Spleen (tissue), 13 donors: ENCODE measurements at places on chromosomes 3 and 15. TPM values are rescaled to one million over a fixed set of nuclear protein-coding genes. Genes with fewer than 3 reads are reported as not detected.

GRCh38 chr3:182738583-182739411 is 54.5 kb upstream of the ATP11B start:
- H3K27ac ChIP-seq: no peak overlapping the region
- H3K4me3 ChIP-seq: no peak overlapping the region
- DNase-seq: no peak
- H3K4me1 ChIP-seq: no peaks in the 10 kb centered on the region

DNA sequence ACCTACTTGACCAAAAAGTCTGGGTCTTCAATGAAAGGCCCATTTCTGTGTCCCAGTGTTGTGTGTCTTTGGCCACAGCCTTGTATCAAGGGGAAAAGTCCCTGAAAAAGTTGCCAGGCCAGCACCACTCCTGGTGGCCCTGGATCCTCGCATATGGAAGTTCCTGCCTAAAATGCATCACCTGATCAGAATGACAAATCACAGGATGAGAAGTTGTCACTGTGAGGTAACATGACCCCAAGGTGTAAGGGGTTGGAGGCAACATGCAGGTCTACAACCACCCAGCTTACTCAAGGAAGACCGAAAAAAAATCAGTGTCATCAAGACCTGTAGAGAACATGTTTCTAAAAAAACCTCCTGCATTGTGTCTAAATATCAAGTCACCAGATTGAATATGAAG is 25.6 kb downstream of the PARP15 start:
- H3K36me3 ChIP-seq: no peaks in the 10 kb centered on the region
- H3K4me1 ChIP-seq: no peaks in the 10 kb centered on the region
- no peak overlapping the region for H3K27ac ChIP-seq
- no peak for DNase-seq
- H3K4me3 ChIP-seq: no peak overlapping the region

DNA sequence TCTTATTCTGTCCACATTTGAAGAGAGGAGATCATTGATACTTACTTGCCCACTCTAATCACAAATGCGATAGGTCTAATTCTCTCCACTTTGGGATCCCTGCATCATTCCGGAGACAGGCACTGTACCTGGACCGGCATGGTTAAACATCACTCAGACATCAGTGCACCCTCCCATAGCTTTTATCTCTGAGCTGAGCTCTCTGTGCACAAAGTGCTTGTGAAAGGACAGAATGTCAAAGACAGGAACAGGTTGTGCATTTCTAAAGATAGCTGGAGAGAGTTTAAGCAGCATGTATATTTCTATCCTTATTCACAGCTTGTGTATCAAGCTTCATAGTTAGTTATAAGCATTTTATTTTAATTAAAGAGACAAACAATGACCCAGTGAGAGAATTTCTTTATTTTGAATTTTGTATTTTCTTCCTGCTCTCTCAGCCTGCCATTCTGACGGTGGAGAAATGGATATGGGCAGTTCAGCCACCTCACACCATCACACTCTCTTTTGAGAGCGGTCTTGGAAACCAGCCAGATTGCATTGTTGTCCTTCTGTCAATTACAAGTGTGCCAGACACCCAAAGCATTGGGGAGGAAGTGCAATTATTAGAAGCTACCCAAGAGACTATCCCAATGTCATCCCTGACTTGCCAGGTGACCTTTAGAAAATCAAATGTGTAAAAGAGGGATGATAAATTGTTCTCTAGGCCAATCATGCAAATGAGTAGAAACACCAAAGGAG is 65.2 kb upstream of the CHL1 start:
- DNase-seq: no peak
- H3K4me3 ChIP-seq: no peak overlapping the region
- no peaks in the 10 kb centered on the region for H3K4me1 ChIP-seq
- H3K27me3 ChIP-seq: no peaks in the 10 kb centered on the region

- no peak for DNase-seq
- no peak overlapping the region for H3K27ac ChIP-seq
- no peaks in the 10 kb centered on the region for H3K4me1 ChIP-seq
- H3K36me3 ChIP-seq: no peaks in the 10 kb centered on the region
- H3K27me3 ChIP-seq: no peaks in the 10 kb centered on the region
- H3K4me3 ChIP-seq: no peak overlapping the region
These were observed 24.5 kb upstream of the RNF111 start for GRCh38 chr15:58962662-58963565.

Gene SST
- total RNA-seq: not detected

Gene PFKFB4
- 29.1 TPM for total RNA-seq

- H3K27ac ChIP-seq: no peak overlapping the region
- H3K4me1 ChIP-seq: no peaks in the 10 kb centered on the region
- H3K36me3 ChIP-seq: no peaks in the 10 kb centered on the region
- H3K27me3 ChIP-seq: no peaks in the 10 kb centered on the region
These were observed 434.1 kb downstream of the OCA2 start for GRCh38 chr15:27665002-27665401.
